ENCODE measurements at places on chromosomes 12 and 14.

DNA sequence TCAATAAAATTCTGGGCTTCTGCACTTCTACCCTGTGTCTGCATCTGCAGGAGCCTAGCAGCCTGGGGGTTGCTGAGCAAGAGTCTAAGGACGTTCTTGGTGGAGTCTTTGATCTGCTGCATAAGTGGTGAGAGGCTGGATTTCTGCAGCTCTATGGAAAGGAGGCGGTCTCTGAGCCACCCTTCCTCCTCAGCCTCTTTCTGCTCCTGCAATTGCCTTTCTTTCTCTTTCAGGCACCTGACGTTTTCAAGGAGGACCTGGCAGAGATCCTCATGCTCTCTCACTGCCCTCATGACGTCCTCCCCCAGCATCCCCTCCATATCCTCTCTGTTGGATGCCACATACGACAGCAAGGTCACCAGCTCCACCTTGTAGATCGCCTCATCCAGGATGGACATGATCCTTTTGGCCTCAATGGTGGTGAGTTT is 13.6 kb upstream of the TPCN1 start:
- no peak for DNase-seq

- DNase-seq, result no peak
These were observed 54.6 kb upstream of the PTGR2 start for GRCh38 chr14:73796893-73797542.

GRCh38 chr12:49227713-49228112 is 37.2 kb upstream of the TUBA1C start:
- DNase-seq, result no peak

DNA sequence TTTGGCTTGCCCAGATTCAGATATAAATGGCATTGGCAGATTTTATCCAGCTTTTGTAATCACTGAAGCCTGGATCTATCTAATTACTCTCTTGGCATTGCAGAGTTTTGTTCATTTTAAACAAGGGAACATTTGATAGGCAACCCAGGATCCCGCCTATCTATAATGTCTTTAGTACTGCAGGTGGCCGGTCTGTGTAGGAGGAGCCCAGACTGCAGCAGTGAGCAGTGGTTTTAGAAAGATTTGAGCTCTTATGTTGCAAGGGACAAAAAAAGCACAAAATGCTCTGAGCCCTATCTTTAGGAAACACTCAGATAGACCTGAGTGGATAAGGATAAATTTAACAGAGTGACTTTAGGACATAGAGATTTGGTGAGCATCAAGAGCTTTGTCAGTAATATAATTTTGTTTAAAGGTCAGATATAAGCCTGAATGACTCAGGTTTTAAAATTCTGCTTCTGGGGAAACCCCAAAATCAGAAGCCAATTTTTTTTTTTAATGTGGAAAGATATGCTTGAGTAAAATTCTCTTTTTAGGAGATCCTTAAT is 165.5 kb downstream of the SLC5A8 start:
- no peak for DNase-seq

GRCh38 chr14:35346738-35347322 is 54.6 kb downstream of the PSMA6 start:
- no peak for DNase-seq

DNA sequence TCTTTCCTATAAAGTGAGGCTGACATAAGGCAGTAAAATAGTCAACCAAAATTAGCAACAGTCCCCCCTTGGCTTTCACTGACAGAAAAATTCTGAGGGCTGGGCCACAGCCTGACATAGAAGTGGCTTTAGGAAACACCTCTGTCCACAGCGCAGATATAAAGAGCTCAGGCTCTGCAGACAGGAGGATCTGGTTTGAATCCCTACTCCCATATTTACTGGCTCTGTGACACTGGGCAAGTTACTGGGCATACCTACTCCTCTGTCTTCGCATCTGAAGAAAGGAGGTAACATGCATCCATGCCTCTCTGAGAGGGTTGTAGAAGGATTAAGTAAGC is 95.3 kb downstream of the STXBP6 start:
- no peak for DNase-seq

DNA sequence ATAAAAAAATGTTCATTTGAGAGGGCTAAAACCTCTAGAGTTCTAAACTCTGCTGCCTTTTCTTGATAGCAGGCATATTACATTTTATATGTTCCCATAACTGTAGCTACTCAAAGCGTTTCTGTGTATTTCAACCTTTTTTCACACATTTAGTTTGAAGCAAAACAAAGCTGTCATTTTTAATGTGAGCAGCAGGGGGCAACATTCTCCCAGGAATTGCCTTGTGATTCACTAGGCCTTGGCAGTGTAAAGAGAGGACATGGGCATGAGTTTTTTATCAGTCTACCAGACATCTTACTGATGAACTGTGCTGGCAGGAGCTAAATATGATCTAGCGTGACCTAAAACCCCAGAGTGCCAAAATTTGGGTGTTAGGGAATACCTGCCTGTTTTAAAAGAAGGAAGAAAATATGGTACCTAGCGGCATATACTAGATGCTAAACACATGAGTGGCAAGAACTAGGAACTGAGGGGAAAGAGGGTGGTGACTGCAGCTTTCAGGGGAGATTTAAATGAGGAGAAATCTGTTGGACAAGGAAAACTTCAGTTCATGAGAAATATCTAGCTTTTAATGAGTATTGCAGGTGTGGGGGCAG is 65.3 kb downstream of the IFT43 start:
- peak; percentile 17 for DNase-seq

GRCh38 chr14:65352964-65353530 is 59.5 kb upstream of the FUT8 start:
- DNase-seq, result no peak

DNA sequence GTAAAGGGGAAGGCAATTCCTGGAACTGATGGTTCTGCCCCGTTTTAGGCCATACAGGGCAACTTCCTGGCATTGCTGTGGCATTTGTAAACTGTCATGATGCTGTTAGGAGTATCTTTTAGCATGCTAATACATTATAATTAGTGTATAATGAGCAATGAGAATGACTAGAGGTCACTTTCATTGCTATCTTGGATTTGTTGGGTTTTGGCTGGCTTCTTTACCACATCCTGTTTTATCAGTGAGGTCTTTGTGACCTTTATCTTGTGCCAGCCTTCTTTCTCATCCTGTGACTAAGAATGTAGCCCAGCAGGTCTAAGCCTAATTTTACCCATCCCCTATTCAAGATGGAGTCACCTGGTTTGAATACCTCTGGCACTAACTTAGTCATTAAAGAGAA is 51.2 kb downstream of the TESPA1 start:
- no peak for DNase-seq

- DNase-seq, result no peak
These were observed 75.8 kb upstream of the SOX5 start for GRCh38 chr12:24025153-24025798.

Measured in AG04449 (cell line).